ENCODE measurements at places on chromosomes 13 and 19.

GRCh38 chr13:113452466-113452865, 822 bp downstream of the ADPRHL1 start:
- DNase-seq = no peak

DNA sequence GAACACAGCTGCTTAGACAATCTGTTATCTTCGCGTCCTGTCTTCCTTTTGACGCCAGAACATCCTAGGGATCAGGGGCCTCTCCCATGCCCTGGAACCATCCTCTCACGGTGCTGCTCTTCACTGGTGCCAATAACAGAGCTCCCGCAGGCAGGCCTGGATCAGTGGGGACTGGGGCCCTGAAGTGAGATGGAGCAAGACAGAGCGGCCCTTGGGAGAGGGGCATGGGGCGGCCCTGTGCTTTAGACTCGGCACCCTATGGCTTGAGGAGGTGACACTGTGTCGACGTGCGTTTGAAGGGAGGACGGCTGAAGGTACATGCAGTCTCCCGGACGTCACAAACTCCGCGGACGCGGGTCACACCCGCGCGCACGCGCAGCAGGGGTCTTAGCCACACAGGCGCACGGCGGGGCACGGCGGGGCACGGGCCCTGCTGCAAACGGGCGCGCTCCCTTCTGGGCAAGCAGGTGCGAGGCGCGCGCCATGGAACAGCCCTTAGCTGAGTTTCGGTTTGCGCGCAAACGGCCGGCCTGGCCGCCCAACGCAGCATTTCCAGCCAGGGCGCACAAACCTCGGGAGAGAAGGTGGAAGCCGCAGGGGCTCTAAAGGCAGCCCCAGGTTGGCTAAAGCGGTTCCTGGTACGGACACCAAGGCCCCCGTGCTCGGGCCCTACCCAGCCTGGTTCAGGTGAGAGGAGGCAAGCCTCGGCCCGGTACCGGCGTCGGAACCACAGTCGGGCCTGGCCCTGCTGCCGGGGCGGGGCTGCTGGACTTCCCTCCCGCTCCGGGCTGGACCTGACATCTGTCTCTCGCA, 16.5 kb upstream of the RNF17 start:
- no peak for DNase-seq

- DNase-seq = no peak
These were observed 7.2 kb upstream of the FCHO1 start for GRCh38 chr19:17743874-17744580.

DNA sequence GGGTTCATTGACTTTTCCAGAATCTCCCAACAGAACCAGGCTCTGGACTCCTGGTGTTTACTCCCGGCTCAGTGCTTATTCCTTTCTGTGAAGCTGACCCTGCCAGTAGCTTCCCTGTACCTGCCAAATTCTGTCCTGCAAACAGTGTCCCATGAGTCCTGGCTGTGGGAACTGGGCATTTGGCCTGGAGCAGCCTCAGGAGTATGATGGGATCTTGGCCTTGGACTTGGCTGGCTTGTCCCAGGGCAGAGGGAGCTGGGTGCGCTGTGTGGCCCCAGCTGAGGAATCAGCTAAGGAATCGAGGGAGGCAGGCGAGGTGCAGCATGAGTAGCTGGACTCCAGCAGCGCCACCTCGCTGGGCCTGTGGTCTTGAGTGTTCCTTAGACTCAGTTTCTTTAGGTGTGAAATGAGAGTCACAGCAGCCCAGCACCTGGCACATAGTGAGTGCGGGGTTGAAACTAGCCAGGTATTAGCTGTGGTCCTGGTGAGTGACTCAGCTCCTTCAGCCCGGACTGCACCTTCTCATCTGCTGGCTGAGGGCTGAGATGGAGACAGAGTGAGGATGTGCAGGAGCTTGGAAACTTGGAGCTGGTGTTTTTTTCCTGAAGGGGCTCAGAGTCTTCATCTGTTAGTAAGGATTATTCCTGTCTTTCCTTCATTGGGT, 10.4 kb downstream of the CLASRP start:
- no peak for DNase-seq

GRCh38 chr19:41745756-41746155, 9.6 kb upstream of the CEACAM6 start:
- no peak for DNase-seq

DNA sequence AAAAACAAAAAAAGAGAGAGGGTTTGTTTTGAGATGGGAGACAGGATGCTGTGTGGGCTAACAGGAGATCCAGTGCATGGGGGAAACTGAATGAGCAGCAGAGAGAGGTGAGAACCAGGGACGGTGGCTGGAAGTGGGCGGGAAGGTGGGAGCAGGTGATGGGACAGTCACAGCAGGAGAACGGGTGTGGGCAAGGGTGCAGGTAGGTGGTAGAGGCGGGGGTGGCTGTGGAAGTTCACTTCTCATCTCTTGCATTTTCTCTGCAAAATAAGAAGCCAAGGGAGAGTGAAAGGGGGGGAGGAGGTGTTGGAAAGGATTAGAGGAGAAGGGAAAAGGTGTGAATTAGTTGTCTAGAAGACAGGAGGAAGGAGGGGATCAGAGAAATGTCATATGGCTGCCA, 21.9 kb downstream of the FBXO17 start:
- DNase-seq = no peak

DNA sequence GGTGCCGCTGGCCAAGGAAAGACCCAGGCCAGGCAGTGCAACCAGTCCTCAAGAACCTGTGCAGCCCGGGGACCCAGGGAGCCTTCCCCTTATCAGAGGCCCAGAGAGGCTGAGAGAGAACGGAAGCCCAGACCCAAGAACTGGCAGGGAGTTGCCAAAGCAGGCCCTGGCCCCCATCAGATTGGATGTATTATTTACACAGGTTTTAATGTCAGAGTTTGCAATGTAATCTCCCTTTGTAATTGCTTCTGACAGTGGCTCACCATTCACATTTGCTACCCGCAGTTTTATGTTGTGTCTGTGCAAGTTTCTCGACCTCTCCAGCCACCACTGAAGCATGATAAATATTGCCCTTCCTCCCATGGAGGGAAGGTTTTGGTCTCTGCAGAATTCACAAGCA, 660.9 kb downstream of the LIG4 start:
- no peak for DNase-seq

DNA sequence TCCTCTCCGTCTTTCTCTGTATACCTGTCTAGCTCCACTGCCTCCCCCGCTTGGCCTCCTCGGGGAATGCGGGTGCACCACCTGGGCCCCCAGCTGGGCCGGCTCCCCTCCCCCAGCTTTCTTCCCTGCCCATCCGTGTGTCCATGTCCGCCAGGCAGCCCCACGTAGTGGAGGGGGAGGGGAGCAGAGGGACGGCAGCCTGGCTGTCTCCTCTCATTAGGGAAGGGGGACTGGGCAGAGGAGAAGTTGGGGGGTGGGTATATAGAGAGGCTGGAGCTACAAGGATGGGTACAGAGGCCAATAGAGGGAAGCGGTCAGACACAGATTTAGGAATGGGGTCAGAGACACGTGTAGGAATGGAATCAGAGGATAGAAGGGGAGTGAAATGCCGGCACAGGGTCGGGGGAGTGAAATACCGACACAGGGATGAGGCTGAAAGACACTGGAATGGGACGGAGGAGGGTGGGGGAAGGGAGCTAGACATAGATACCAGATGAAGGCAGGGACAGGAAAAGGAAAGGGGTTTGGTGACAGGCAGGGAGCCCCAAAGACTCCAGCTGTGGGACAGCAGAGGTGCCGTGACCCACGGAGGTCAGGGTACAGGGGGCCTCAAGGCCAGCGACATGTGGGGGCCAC, 2.8 kb downstream of the NECTIN2 start:
- DNase-seq = no peak

- peak; percentile 48 for DNase-seq
These were observed 7.6 kb downstream of the GPR32 start for GRCh38 chr19:50777830-50778303.

DNA sequence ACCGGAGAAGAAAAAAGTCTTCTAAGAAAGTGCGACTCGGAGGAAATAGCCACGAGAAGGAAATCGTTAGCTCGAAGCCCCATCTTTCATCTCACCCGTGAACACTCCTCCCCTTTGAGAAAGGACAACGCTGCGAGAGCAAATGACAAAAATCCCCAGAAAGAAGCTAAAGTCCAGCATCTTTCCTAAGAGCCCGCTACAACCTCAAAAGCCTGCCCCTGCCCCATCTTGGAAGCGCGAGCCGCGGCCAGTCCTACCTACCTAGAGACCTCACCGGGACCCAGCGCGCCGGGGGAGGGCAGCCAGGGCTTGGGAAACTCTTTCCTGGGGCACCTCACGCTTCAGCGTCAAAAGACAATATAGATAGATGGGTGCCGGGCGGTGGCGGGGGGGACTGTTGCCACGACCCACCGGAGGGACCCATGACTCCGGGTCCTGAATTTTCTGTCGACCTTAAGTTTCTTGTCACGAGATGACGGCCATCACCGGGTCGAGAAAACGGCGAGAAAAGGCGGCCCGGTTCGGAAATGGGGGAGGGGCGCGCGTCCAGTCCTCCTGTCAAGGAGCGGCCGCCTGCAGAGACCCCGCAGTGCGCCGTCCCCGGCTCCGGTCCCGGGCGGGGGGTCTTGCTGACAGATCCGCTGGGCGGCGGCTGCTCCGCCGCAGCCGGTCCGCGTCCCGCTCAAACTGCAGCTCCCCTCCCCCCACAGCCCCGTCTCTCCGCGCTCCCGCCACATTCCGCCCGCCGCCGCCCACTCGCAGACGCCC, 65.9 kb downstream of the KCNRG start:
- DNase-seq = peak; percentile 25

- peak; percentile 89 for DNase-seq
These were observed 8.6 kb upstream of the BCAT2 start for GRCh38 chr19:48819366-48819816.

GRCh38 chr19:17659996-17660395, 28.2 kb downstream of the UNC13A start:
- DNase-seq = peak; percentile 23

DNA sequence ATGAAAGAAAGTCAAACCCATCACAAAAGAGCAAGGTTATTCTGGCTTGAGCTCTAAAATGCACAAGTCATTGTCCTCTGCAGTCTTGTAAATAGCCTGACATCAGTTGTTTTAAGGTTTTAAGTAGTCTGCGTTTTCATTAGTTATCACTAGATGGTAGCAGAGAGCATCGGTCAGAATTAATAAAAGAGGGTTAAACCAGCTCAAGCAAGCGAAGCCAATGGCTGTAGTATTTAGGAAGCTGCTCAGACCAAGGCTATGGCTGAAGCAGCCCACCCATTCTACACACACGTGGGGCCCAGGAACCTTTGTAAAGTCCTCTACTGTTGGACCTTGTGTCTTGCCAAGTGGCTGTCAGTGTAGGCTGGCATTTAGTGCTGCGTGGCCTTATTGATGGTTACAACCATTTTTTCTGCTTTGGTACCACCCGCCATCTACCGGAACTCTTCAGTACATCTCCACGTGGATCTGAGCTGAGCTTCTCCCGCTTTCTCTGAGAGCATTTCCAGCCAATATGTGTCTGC, 13.3 kb upstream of the ZNF57 start:
- peak; percentile 69 for DNase-seq
